ENCODE measurements at places on chromosomes 16 and 17. TPM values are rescaled to one million over a fixed set of nuclear protein-coding genes. Genes with fewer than 3 reads are reported as not detected.

PDIA2 gene
- 2.5 TPM for polyA plus RNA-seq

CNTNAP1 gene
- 8.9 TPM for polyA plus RNA-seq

CCL4L2 gene
- polyA plus RNA-seq = 1.7 TPM

- no peak for DNase-seq
Observed at GRCh38 chr16:24234737-24235136, 21.4 kb upstream of the CACNG3 start.

GRCh38 chr16:55401046-55401445 lies 77.0 kb downstream of the IRX6 start:
- no peak for DNase-seq

DNA sequence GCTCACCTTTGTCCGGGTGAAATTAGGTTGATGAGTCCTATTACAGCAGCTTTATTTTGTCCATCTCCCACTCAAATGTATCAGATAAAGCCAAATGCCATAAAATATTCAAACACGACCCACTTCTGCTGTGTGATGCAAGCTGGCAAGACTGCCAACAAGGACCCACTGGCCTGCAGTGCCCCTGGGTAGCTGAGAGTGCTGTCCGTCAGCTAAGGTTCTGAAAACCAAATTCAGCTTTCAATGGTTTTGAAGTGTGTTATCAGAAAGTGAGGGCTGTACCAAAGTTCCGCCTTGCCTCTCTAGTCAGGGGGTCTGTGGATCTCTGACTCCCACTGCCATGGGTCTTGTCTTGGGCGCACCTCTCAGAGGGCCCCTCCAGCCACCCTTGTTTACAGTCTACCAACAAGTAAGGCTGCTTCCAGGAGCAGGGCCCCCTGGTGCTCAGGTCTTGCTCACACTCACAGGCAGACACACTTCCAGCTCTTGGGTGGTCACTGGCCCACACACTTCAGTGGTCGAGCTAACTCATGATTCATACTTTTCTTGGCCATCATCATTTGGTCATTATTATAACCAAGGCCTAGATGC lies 10.5 kb upstream of the CCDC182 start:
- no peak for DNase-seq

DNA sequence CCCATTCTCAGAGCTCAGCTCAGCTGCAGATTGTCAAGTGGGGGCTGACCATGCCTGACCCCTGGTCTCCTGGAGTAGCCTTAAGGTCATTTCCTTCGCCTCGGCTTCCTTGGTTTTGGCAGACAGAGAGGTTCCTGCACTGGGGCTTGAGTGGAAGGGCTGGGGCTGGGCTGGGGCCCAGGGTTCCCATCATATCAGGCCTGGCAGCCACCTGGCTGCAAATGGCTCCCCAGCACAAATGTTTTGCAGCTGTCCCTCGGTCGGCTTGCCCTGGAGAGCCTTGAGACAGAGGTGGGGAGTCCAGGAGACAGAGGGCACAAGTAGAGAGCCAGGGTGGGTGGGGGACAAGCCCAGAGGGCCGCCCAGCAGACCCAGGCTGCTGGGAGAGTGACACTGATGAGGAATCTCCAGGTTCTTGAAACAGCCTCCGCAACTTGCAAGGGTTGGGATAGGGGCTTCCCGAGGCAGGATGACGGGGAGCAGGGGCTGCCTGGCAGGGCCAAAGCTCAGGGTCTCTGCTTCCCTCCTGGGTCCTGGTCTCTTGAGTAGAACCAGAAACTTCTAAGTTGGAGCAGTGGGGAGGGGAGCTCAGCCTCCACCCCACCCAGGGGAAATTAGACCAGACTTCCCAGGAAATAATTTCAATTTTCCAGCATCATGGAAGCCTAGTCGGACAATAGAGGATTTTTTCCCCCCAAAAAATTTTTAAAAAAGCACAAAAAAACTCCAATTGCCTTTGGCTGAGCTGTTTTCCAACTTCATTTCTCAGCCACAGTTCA lies 19.3 kb downstream of the IGFBP4 start:
- DNase-seq = no peak

DNA sequence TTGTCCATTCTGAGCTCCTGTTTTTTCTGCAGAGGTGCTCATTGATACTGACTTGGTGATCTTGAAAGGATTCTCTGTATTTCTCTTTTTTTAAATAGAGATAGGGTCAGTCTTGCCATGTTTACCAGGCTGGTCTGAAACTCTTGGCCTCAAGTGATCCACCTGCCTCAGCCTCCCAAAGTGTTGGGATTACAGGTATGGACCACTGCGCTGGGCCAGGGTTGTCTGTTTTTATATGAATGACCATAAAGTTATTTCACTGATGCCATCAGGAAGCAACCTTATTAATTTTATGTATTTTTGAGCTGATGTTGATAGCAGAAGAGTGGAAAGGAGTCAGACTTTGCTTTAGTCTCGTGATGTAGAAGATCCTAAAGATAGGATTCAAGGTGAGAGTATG lies 35.7 kb upstream of the METTL9 start:
- DNase-seq = no peak

DNA sequence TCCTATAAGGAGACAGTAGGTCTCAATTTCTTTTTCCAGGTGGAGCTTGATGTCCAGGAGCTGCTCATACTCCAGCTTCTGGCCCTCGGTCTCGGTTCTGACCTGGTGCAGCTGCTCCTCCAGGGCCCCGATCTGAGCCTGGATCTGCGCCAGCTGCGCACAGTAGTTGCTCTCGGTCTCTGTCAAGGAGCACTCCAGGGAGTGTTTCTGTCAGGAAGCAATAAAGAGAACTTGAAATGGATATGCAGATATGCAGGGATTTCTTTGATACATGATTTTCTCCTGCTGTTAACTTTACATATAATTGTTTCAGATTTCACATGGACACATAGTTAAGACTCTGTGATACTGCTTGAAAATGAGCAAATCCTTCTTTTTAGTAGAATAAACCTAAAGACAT lies 4.7 kb downstream of the KRT25 start:
- DNase-seq = no peak

DNA sequence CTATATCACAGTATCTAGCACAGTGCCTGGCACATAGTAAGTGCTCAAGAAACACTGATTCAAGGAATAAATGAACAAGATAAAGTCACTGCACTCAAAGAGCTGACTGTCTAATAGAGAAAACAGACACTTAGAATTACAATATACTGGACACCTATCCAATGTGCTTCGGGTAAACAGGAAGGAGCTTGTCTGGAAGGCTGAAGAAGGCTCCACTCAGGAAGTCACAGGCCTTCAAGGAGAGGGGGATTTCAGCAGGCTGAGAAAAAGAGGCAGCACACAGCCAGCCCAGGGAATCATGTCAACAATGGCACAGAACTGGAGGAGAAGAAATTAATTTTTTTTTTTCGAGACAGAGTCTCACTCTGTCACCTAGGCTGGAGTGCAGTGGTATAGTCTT lies 9.7 kb upstream of the IL4R start:
- DNase-seq = no peak

- no peak for DNase-seq
Observed at GRCh38 chr16:78057803-78058564, 35.6 kb downstream of the CLEC3A start.

DNA sequence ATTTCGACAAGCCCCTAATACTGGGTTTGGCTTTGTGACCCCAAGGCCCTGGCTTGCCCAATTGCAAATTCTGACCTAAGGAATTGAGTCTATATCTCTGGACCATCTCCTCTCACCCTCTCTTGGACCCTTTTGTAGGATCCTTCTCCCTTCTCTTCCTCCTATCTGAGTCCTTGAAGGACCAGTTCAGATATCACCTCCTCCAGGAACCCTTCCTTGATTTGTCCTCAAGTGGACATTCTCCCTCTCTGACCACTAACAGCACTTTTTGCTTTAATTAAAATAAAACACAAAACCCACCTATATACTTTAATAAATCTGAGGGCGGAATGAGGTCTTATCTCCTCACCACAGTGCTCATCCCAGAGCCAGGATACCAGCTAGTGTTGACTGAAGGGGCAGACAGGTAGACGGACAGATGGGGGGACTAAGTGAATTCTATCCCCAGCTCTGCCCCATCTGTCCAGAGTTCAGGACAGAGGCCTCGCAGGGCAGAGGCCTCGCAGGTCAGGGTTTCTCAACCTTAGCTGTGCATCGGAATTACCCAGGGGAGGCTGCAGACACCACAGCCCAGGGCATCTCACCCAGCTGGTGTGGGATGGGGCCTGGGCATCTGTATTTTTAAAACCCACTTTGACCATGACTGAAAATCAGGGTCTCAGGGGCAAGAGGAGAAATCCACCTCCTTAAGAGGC lies 9.1 kb downstream of the PLCD3 start:
- no peak for DNase-seq

- DNase-seq = no peak
Observed at GRCh38 chr17:42632949-42633444, 23.5 kb downstream of the TUBG1 start.

- no peak for DNase-seq
Observed at GRCh38 chr17:48537316-48537715, 6.5 kb upstream of the HOXB1 start.

DNA sequence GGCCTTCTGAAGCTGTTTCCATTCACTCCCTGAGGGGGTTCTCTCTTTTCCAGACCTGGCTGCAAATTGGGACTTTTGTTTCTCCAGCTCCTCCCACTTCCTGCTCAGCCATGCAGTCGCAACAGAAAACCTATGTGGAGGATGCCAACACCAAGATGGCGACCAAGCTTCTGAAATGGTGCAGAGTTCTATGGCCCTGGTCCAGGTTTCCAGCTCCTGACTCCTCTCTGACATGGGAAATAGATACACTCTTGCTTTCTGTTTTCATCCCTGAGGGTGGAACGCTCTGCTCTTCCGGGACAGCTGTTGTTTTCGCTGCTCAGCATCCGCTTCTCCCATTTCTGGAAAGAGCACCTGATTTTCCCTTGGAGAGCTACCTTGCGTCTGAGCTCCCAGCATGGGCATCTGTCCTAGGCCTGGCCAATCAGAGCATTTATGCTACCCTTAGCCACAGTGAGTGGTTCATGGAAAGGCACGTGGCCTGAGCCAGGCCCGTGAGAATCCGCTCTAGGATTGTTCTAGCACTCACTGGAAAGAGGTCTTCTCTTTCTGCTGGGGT lies 8.1 kb downstream of the GPRC5B start:
- DNase-seq = no peak
